ENCODE measurements at places on chromosomes 6 and 20. TPM values are rescaled to one million over a fixed set of nuclear protein-coding genes. Genes with fewer than 3 reads are reported as not detected.

DNA sequence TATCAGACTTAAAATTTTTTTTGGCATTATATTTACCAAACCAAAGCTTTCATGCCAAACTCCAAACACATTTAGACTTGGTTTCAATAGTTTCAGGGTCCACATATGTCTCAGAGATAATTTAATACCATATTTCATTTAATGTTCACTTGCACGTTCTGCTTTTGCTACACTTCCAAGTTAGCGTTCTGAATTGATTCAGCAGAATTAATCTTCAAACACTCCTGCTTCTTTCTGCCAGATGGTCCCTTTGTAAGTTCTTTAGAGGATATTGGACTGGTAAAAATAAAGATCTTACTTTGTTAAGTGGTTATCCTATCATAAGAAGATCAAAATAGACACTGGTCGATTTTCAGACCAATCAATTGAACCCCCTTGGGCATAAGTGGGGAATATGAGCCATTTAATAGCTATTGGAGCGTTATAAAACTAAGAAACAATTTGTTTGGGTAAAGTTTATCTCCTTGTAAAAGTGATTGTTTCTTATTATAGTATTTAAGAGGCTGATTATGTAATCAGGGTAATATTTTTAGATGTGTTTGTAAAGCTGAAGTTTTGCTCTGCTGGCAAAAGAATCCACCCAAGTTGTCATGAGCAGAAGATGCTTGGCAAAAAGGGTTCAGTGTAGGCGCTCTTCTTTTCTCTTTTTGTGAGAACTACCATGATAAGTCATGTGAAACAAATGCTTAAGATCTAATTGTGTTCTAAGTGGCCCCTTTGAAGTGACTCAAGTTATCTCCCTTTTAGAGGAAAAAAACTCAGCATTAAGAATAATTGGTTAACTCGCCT lies 92.2 kb downstream of the MCHR2 start:
- no peak overlapping the region for H3K4me3 ChIP-seq
- H3K27ac ChIP-seq, result no peak overlapping the region
- no peaks in the 10 kb centered on the region for H3K36me3 ChIP-seq

- H3K27ac ChIP-seq, result peak overlapping the region; percentile 99
- DNase-seq, result no peak
- H3K27me3 ChIP-seq, result no peaks in the 10 kb centered on the region
- peak overlapping the region; percentile 87 for H3K4me3 ChIP-seq
Measured at GRCh38 chr6:32176476-32177182, 745 bp upstream of the AGPAT1 start.

- DNase-seq, result peak; percentile 94
- H3K27ac ChIP-seq, result peak overlapping the region; percentile 68
- no peak overlapping the region for H3K4me3 ChIP-seq
- no peaks in the 10 kb centered on the region for H3K36me3 ChIP-seq
- H3K27me3 ChIP-seq, result no peaks in the 10 kb centered on the region
Measured at GRCh38 chr6:36848658-36849441, 9.6 kb upstream of the CPNE5 start.

ERGIC3 gene
- 338 TPM for total RNA-seq

DNA sequence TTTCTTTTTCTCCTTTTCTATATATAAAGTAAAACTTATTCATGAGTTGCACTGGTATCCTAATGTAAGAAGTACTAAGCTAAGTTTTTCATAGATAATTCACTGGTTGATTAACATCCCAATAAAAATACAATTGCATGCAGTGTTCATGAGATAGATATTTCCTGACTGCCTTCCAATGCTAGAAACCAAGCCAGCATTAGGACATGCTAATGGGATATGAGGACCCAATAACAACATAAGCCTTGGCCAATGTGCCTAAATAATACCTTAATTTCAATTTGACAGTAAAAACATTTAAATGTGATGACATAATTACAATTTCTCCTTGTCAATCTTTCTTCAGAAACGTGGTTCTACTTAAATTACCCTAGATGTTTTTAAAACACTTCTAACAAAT lies 152.7 kb downstream of the RNGTT start:
- H3K4me3 ChIP-seq, result no peak overlapping the region
- no peak overlapping the region for H3K27ac ChIP-seq
- no peaks in the 10 kb centered on the region for H3K27me3 ChIP-seq
